AG08395 (cell line): ENCODE measurements at places on chromosomes 13 and 19.

- DNase-seq, result no peak
These were observed 1750.4 kb downstream of the PCDH9 start for GRCh38 chr13:65479692-65480091.

DNA sequence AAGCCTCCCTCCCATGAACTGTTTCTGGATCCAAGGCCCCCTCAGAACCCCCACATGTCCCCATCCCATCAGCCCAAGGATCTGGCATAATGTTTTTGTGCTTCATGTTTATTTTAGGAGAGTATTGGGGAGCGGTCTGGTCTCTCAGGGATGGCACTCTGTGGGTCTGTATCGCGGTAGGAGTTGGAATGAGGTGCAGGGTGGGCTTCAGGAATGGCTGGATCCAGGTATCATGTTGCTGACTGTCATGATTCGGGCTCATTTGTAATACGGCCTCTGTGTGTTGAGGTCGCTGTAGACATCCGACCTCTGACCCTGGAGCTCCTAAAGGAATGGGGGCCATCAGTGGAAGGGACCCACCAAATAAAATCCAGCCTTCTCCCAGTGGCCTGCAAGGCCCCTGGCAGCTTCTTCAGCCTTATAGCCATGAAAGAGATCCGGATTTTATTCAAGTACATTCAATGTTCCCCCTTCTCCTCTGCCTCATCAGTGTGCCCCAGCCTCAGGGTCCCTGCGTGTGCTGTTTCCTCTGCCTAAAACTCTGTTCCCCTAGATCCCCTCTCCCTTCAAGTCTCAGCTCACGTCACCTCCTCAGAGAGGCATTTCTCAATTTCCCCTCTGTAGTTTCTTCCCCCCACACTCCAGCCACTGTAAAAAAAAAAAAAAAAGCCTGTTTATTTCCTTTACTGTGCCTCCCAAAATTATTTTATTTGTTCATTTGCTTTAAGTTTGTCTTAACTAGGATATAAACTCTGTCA lies 2.2 kb downstream of the HCST start:
- DNase-seq, result no peak

- no peak for DNase-seq
These were observed 157.5 kb upstream of the ATXN8OS start for GRCh38 chr13:69950160-69950559.

DNA sequence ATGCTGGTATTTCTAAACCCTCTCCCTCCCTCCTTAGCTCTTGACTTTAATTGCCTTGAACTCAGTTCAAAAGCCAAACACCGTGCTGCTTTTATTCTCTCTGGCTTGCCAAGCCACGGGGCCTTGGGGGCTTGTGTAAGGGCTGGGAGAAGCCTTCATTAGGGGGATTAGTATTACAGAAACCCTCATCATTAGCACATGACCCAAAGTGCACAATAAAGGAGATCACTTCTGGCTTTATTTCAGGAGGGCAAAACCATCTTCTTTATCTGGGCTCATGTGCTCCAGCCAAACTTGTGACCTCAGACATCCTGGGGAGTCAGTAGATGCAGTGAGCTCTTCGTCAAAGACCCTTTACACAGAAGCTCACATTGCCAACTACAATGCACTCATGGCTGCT lies at the start of gene DCT:
TSS of gene DCT (minus strand) at position 67 of the 400 bp plus-strand sequence. CDS start 427 bp downstream, outside the sequence.
- DNase-seq, result no peak

GRCh38 chr13:91389186-91389585 lies 9.2 kb upstream of the GPC5 start:
- DNase-seq, result no peak

DNA sequence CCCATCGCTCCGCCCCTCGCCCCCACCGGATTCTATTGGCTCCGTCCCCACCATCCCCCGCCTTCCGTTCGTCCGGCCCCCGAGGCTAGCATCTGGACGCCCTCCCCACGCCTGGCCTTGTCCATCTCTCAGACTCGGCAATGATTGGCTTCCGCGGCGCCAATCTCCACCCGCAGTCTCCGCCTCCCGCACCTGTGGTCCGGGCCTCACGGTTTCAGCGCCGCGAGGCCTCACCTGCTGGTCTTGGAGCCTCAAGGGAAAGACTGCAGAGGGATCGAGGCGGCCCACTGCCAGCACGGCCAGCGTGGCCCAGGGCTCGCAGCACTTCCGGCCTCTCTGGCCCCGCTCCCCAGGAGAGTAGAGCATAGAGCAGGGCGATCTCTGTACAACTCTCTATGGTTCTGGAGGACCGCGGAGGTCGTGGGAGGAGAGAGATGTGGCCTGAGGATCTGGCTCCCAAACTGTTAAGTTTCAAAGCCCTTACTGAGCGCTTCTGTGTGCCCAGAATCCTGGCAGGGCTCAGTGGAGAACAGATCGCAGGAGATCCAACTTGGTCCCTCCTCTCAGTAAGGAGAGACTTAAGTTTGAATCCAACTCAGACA lies at the start of gene ERCC1:
TSS of gene ERCC1 (minus strand) at position 329 of the 602 bp plus-strand sequence. CDS start 543 bp downstream, outside the sequence.
- DNase-seq, result peak; percentile 96

DNA sequence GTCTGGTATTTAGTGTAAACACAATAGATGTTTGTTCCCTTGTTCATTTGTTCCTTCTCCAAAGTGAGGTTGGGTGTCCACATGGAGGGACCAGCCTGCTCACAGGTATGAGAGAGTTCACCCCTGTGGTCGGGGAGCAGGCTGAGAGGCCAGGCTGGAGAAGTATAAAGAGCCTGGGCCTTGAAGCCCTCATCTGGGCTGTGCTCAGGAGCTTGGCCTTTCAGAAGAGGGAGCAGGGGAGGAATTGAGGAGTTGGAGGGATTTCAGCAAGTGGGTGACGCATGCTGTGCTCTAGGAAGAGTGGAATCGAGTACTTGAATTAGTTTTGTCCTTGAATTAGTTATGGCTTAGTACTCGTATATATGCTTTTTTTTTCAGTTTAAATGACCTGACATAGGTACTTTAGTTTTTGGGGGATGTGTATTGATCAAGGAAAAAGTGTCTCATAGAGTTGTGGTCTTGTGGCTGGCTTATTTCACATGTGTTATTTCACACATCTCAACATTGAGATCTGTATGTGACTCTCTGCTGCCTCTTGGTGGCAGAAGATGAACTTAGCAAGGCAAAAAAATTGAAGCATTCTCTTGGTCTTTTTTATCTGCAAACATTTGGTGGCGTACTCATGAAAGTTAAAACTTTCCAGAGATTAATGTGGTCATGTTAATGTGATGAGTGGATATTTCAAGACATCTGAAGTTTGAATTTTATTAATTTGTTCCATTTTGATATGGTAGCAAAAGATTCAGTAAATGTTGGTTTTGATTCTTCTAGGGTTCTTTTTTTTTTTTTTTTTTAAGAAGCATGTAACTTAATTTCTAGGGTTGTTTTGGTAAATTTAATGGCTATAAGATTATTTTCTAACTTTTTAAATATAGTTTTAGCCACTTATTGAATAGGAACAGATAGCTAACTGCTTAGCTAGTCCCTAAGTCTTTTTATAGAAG lies 54.3 kb downstream of the SLAIN1 start:
- peak; percentile 59 for DNase-seq

DNA sequence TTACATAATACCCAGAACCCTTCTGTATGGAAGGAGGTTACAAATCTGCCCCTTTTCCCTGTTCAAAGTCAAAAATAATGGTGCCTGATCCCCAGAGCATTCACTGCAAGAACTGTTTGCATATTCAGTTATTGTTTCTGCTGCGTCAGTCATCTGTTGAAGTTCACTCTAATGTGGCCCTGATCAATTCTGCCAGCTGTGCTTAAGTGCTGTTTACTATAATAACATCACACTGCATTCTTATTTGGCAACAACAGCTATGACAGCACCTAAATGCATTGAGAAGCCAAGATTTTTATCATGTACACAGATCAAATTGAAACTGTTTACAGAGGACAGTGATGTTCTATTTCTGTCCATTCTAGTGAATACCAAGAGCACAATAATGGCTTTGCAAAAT lies 115.9 kb downstream of the DACH1 start:
- DNase-seq, result no peak

DNA sequence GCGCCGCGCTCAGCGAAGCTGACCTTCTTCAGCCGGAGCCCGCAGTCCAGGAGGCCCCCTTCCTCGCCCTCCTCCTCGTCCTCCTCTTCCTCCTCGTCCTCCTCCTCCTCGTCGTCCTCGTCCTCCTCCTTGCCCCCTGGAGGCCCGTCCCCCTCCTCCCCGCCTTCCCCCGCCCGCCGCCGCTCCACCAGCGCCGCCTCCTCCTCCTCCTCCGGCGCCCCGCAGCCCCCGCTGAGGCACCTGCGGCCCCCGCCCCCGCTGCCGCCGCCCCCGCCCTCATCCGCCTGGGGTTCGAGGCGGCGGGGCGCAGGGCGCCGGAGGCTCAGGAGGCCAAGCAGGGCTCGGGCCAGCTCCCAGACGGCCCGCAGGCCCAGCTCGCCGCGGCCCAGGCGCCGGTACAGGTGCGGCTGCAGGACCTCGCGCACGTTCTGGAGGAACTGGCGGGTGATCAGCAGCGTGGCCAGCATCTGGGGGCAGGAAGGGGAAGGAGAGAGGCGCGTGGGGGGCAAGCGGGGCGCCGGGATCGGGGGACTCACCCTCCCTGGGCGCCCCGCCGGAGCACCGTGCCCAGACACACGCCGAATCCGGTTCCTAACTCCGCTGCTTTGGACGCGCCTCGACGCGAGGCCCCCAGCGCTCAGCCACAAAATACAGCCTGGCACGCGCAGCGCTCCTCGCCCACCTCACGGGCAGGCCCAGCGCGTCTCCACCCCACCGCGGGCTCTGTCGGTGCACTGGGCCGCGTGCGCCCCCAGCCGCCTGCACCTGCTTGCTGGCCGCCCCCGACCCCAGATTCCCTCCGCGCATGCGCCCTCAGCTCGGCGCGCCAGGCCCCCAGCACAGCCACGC lies 5.9 kb downstream of the ANO8 start:
- DNase-seq, result no peak

DNA sequence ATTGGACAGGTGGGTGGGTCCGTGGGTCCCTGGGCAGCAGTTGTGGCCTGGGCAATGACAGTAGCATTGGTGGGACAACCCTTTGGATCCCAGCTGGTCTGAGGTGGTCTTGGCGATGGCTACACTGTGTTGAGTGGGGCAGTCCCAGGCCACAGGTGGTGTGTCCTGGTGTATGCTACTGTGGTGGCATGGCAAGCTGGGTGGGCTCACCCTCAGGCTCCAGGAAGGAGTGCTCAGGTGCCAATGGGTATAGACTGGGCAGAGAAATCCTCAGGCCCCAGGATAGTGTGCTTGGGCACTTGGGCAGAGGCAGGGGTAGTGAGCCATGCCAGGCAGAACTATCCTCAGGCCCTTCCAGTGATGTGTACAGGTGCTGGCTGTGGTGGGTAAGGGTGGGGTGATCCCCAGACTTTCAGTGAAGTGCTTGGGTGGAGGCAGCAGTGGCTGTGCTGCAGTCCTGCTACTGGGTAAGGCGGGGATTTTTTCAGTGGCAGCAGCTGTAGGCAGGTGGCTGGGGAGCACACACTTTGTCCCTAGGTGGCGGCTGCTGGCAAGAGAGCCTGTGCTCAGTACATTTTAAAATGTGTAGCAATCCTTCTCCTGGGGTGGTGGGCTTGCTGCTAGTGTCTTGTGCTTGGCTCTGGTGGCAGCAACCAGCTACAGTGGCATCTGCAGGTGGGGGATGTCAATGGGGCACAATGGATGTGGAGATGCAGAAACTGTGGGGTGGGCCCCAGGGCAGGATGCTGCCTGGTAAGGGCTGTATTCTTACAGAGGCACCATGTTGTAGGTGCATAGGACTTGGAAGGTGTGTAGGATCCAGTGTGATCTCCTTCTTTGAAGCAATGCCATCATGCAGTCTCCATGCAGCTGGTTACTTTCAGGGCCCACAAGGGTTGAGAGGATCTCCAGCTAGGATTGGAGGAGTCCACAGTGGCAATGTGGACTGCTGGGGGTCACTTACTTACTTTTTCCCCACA lies 64.9 kb downstream of the DNAJC3 start:
- no peak for DNase-seq

DNA sequence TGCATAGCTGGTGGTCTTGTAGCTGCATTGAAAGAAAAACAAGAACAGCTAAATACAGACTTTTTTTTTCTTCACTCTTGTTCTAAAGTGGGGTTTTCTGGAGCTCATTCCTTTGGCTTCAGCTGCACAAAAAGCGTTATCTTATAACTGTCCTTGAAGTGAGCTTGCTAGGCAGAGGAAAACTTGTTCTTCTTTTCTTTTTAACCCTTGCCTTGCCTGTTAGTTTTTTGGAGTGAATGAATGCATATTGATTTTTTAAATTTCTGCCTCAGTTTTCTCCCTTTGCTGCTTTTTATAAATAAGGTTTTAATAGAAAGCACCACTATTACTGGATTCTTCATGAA lies 1.5 kb downstream of the ZNF765 start:
- DNase-seq, result no peak

- no peak for DNase-seq
These were observed 1.7 kb downstream of the SMIM24 start for GRCh38 chr19:3478409-3479176.

- DNase-seq, result no peak
These were observed 20.7 kb downstream of the ZNF575 start for GRCh38 chr19:43553656-43554055.
